ENCODE measurements at places on chromosomes 3 and 15.

DNA sequence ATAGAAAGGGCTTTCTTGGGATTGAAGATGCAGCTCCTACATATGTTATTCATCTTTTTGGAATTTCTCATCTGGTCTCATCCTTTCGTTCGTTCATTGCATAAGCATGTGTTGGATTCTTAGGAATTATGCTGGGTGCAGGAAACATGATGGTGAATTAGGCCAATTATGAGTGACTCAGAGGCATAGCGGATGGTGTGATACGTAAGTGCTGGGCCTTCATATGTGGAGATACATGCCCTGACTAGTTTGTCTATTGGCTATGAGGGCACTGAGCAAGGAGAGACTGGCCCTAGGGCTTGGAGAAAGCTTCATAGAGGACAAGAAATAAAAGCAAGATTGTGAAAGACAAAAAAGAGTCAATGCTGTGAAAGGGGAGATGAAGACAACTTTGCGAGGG lies 235.1 kb downstream of the MYRIP start:
- no peak for DNase-seq

GRCh38 chr3:98791341-98792325 lies 28.5 kb downstream of the ST3GAL6 start:
- no peak for DNase-seq

DNA sequence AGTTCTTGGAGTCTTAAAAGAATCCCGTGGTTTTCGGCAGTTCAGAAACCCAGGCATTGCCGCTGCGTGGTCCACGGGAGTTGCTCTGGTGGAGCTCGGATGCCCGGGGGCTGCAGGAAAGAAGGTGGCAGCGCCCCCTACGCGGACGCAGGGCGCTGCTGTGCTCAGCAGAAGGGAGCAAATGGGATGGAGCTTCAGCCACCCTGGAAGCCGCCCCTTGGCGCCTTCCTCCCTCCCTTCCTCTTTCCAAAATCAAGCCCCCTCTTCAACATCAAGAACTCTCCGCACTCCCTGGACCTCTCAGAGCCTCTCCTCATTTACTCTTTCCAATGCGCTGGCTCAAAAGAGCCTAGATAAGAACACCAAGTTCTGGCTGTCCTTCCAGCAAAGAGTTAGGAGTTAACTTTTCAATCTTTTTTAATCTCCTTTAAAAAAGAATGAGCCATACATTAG lies 880 bp upstream of the CHRNA7 start:
- DNase-seq = no peak

DNA sequence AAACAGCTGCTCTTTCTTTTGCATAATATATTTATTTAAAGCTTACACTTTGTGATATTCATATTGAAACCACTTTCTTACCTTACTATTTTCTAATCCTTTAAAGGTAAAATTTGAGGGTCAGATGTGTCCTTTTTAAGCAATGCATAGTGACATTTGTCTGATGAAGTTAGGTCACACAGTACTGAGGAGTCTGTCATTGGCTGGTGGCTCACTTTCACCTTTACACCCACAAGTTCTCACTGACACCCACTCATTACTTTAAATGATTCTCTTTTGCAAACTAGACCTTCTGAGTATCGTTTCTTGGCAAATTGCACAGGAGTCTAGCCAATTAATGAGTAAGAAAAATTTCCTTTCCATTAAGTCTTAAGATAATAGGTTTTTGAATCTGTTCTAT lies 758.3 kb upstream of the ARPP21 start:
- no peak for DNase-seq

- no peak for DNase-seq
Measured at GRCh38 chr15:69731081-69731330, 278.4 kb downstream of the RPLP1 start.

GRCh38 chr3:58041182-58041825 lies 33.1 kb downstream of the FLNB start:
- DNase-seq = no peak

- DNase-seq = no peak
Measured at GRCh38 chr3:61997101-61997500, 376.2 kb downstream of the FEZF2 start.

GRCh38 chr3:72288955-72289691 lies 504.2 kb upstream of the PROK2 start:
- DNase-seq = no peak

DNA sequence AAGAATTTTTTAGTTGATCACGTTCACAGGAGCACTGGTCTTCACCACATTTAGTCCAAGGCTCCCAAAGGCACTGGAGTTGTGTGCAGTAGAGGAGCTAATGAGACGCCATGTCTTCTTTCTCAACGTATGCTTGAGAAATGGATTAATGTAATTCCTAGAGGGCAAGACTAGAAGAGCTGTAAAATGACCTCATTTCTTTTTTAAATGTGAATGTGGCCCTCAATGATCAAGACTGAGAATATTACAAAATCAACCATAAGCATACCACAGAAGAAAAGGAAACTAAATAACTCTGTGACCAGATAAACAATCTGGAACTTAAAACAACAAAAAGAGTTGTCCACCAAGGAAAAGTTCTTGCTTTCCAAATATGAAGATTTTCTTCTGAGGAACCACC lies 112.1 kb upstream of the THBS1 start:
- no peak for DNase-seq

DNA sequence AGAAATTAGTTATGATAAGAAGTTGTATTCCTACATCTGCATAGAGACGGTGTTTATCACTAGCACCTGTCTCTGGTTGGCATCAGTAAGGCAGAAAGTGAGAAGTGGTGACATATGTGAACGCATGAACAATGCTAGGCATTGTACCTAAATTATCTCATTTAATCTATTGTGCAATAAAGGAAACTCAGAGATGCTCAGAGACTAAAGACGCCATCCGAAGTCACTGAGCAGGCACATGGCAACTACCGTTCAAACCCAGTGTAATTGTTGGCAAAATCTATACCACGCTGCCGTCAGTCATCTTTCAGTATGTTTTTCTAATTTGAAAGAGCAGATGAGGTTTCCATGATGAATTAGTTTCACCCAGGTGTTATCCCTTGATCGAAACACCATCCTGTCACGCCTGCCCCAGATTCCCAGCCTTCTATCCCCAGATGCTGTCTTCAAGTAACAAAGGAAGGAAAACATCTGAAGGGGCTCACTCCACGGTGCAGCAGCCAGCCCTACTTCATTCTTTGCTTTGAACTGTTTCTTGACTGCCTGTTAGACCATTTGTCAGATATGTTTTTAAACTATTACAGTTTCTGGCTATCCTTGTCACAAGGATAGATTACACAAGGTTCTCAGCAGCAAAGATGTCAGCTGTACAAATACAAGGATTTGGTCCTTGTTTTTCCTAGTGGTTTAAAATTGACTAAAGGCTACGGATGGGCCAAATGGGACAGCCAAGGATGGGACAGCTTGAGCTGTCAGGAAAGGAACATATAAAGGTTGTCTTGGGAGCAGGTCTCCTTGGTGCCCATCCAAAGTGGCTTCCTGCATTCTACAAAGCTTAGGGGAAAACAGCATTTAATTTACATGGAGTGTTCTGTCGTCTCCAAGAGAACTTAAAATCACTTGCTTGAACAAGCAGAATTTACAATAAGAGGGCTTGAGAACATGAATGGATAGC lies 99.1 kb downstream of the TMEM108 start:
- no peak for DNase-seq

- DNase-seq = no peak
Measured at GRCh38 chr3:143848704-143849103, 436 bp upstream of the SLC9A9 start.

DNA sequence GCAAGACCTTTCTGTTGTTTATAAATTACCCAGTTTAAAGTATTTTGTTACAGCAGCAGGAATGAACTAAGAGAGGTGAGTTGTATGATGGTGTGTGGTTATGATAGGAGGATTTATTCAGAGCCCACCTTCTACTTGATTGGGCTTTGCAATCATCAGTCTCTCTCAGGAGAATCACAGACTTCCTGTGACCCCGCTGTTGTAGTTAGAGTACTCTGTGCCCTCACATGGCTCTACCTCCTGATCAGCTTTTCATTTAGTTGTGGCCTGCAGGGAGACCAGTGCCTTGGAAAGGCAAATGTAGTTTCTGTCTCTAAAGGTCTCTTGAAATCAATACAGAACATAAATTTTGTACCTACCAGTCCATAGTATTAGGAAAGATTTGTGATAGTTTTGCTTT lies 7.6 kb upstream of the P2RY14 start:
- no peak for DNase-seq

DNA sequence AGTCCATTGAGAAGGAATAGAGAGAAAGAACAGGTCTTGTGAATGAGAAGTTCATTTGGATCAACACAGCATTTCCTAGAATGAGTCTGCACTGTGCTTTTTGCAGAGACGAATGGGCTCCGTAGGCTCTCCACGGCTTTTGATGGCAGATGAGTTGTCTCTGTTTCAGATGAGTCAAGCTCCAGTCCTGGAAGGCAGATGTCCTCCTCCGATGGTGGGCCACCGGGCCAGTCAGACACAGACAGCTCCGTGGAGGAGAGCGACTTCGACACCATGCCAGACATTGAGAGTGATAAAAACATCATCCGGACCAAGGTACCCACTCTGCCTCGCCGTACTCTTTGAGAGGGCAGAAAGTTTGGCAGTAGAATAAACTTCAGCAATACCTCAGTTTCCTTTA lies 70.5 kb downstream of the SIDT1 start:
- no peak for DNase-seq

DNA sequence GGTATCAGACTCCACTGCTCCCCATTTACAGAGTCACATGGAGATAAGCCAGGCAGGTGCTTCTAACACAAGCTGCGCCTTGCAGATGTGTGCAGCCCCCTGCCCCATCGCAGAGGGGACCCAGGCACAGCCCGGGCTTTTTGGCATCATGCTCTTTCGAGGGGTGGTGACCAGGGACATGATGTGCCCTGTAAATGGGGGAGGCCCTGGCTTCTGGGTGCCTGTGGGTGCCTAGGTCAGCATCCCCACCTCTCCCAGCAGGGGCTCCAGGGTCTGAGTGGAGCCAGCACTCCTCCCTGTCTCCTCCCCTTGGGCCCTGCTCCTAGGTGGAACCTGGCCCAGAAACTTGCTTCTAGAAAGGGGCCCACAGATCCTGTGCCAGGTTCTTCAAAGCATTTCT lies 15.2 kb downstream of the TRPM1 start:
- DNase-seq = no peak

DNA sequence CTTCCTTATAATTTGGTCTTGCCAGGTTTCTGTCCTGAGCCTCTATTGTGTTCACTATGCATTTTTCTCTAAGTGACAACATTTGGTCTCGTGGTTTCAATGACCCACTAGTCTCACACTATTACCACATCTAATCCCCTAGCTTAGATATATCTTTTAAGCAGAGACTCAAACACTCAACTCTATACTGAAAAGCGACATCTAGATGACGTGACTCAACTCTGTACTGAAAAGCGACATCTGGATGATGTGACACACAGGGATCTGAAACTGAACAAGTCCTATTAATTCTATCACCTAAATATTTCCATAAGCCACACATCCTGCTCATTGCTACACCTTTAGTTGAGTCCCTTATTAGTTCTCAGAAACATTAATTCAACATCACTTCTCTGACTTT lies 141.7 kb upstream of the MBNL1 start:
- DNase-seq = no peak

GRCh38 chr3:126394179-126394976 lies at the start of gene CFAP100:
Gene CFAP100, plus strand, starts transcription at chr3:126394909. Its CDS starts 1,092 bp downstream, at chr3:126396001.
- no peak for DNase-seq

DNA sequence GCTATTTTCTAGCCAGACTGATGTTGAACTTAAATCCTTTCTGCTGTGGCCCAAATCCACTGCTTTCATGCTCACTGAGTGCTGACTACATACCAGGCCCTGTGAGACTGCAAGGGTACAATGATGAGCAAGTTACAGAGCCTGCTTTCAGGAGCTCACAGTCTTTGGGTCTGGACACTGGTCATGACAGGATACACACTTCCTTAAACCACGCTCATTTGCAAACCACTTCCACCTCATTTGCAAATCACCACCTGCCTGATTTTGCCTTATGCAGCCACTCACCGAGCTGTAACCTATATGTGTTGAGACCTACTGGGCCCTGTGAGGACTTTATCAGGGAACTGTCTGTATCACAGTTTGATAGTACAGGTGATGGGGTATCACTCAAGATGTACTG lies 50.2 kb upstream of the LRRC58 start:
- DNase-seq = no peak

DNA sequence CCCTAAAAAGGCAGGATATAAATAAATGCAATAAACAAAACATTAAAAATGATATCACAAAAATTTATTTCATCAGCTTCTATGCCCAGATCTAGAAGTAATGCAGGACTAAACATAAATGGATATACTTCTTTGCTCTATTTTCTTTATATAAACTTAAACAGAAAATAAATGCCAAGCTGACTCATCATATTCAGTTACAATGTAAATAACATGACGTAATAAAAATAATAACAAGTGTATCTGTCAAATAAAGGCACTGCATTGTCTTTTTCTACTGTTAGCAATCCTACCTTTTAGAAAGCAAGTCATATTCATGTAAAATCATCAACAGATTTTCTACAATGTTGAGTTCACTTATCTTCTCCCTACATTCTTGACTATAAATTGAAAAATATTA lies 61.6 kb downstream of the NEK10 start:
- no peak for DNase-seq

- DNase-seq = no peak
Measured at GRCh38 chr3:69463531-69463930, 77.6 kb upstream of the FRMD4B start.

- no peak for DNase-seq
Measured at GRCh38 chr3:119683421-119683820, 6.2 kb upstream of the COX17 start.

GRCh38 chr15:38074029-38074428 lies 139.6 kb downstream of the TMCO5A start:
- no peak for DNase-seq

DNA sequence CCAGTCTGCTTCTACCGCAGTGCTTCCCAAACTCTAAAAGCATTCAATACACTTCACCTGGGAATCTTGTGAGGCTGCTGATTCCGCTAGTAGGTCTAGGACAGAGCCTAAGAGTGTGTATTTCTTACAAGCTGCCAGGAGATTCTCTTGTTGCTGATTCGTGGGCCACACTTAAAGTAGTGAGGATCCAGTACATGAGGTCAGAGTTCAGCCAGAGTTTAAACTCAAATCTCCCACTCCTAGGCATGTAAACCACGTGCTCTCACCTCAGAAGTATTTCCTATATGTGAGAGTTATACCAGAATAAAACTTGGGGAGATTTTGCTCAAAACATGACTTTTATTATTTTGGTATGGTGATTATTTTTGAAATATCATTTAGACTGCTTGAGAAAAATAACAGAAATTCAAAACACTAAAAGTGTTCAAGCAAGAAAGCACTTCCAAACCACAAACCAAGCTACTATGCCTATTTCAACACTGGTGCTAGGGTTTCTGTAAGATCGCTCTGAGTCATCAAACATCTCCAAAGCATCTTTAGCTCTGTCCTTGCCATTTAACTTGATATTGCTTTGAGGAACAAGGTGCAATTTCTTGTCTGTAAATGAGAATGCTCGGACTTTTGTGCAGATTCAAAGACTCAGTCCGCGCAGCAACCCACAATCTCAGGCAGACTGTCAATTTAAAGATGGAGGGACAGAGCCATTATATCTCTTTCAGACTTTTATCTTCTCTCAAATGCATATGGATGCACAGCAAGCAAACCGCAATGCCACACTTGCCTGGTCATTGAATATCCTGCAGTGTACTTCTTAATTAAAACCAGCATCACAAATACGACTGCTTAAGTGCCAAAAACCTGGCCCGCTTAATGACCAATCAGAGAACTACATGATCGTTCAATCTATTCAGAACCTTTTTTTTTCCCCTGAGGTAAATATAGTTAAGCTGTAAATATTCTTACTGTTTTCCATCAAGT lies 59.8 kb downstream of the AGTR1 start:
- DNase-seq = no peak

Measured in activated CD4-positive, alpha-beta T cell treated with anti-CD3 and anti-CD28 coated beads, Interleukin-2, amount 50 U/mL, for 48 hours (primary cell).